ENCODE measurements at places on chromosomes 5 and 9.

- no peak for DNase-seq
Observed at GRCh38 chr5:172133359-172134029, 54.5 kb downstream of the STK10 start.

DNA sequence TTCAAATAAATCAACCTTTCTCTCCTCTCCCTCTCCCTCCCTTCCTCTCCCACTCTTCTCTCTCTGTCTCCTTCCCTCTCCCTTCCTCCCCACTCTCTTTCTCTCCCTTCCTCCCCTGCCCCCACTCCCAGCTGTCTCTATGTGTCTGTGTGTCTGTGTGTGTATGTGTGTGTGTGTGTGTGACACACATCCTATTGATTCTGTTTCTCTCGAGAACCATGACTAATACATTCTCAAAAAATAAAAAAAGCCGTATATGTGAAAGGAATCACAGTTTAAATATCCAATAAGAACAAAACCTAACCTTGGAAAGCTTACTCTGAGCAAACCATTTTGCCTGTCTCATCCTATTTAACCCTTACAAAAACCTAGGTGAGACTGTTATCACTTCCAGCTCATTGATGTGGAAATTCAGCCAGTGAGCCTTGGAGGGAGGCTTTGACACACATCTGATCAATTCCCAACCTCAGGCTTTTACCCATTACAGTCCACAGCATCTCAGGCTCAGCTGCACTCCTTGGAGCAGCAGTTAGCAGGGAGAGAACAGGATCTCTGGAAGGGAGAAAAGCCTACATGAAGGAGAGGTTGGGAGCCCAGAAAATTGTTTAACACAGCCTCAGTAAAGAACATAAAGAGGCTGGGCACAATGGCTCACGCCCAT, 8.3 kb downstream of the HSD17B3 start:
- DNase-seq = no peak

DNA sequence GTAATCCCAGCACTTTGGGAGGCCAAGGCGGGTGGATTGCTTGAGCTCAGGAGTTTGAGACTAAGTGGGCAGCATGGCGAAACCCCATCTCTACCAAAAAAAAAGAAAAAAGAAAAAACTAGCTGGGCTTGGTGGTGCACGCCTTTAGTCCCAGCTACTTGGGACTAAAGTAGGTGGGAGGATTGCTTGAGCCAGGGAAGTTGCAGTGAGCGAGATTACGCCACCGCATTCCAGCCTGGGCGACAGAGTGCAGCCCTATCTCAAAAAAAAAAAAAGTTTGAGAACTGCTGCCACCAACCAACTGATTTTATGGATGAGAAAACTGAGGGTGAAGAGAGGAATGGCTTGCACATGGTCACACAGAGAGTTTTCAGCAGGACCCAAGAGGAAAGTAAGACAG, 175.1 kb downstream of the DOCK8 start:
- no peak for DNase-seq

GRCh38 chr5:157799578-157799977, 56.1 kb downstream of the LSM11 start:
- no peak for DNase-seq

DNA sequence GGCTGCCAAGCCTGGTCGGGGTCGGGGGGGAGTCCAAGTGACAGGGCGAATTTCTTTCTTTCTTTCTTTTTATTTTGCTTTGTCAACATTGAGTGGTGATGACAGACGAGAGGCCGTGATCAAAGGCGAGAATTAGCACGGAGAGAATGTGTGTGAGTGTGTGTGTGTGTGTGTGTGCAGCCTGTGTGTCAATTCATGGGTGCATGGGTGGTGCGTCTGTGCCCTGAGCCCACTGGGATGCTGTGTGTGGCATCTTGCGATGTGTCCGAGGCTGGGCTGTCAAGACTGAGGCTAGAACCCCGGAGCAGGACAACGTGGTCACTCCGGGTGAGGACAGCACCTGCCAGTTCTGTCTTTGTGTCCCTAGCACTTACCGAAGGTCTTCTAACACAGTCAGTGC, 4.7 kb upstream of the FIBCD1 start:
- no peak for DNase-seq

- no peak for DNase-seq
Observed at GRCh38 chr5:14229181-14229580, 86.0 kb downstream of the TRIO start.

DNA sequence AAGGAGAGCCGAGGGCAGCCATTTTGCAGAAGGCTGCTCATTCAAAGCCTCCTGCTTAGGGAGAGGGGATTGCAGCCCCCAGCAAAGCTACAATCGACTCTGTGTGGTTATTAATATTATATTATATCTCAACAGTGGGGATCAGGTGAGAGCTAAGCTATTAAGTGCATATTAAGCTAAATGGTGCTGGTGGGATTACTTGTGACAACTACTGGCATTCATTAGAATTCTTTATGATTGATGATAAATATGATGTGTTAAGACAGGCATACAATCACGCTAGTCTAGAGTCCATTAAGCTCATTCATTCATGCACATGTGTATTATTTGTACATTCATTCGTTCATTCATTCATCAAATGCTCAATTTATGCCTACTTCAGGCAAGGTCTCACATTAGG, 23.0 kb downstream of the COL15A1 start:
- DNase-seq = no peak

GRCh38 chr5:65072850-65073249, 304.1 kb downstream of the CWC27 start:
- DNase-seq = no peak

DNA sequence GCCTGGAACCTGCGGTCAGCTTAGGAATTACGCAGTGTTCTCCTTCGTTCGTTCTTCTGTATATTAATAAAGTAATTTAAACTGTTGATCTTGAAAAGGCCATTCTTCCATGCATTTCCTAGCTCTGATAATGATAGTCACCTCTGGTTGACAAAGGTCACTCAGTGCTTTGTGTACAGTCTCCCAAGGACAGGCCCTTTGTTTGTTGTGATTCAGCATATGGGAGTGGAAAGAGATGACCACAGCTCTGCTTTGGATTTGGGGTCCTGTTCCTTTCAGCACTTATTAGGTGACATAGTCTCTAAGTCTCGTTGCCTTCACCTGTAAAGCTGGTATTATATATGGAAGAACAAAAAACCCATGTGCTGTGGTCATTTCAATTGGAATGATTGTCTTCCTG, 39.6 kb downstream of the RAD23B start:
- no peak for DNase-seq

GRCh38 chr5:176528301-176528700, 8.9 kb downstream of the RNF44 start:
- no peak for DNase-seq

DNA sequence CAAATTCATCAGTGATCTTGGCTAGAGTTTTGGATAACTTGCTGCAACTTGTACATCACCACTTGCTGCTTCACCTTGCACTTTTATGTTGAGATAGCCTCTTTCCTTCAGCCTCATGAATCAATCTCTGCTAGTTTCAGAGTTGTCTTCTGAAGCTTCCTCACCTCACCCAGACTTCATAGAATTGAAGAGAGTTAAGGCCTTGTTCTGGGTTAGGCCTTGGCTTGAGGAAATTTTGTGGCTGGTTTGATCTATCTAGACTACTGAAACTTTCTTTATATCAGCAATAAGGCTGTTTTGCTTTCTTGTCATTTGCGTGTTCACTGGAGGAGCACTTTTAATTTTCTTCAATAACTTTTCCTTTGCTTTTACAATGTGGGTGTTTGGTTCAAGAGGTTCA, 12.8 kb downstream of the FER start:
- DNase-seq = no peak

GRCh38 chr5:38382898-38383297, 124.5 kb downstream of the EGFLAM start:
- no peak for DNase-seq

DNA sequence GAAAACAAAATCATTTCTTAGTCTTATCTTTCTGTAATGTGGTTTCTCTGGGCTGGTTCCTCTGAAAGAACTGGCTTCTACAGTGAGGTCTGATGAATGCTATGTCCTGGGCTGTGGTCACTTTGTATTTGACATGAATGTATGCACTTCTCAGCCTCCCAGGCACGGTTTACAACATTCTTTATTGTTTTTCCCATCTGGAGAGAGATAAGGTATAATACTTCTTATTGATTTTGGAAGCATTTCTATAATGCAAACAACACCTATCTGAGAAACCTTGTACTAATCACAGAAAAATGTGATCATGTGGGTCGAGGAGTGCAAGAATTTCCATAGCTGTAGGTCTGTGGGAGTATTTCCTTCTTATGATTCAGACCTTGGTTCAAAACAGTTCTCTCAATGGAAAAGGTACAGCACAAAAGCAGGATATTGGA, 46.9 kb downstream of the ACTBL2 start:
- DNase-seq = no peak

DNA sequence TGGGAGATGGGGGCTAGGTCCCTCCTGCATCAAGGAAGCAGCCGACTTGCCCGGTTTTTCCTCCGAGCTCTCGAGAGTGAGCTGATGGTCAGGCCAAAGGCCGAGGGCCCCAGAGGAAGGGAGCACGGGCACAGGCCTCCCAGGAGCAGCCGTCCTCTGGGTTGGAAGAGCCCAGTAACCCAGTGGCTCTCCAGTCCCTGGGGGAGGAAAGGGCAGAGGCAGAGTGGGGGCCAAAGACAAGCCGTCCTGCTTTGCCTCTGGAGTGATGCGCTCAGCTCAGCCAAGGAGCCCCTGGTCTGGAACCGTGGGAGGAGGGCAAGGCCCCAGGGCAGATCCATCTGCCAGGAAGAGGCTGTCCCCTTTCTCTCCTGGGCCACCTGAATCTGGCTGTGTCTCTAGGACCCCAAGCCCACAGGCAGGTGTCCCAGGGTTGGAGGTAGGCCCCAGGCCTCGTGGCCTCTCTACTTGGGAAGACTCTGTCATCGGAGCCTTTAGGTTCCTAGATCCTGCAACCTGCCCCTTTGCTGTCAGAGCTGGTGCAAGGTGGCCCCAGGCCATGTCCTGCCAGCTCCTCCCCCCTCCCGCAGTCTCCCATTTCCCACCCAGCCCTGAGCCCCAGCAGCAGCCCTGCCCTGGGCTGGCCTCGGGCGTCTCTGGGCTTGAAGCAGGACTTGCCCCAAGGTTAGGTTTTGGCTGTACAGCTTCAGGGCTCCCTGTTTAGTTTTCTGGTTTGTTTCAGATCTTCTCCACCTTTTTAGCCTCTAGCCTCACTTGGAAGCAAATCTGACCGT, 224.1 kb downstream of the CACNA1B start:
- DNase-seq = no peak

DNA sequence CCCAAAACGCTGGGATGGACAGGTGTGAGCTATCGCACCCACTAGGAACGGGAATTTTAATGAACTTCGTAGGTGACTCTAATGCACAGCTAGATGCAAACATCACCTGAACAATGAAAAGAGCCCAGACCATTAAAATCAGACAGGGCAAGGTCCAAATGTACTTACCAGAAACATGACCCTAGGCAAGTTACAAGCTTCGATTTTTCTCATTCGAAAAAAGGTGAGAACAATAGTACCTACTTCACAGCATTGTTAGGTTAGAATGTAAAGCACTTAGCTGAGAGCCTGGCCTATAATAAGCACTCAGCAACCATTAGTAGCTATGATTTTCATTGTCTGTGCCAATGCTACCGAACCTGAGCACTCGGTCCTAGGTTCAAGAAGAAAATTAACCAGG, 5.8 kb upstream of the KLHL3 start:
- DNase-seq = no peak

- peak; percentile 85 for DNase-seq
Observed at GRCh38 chr5:181243564-181244343, at the start of gene RACK1. Gene RACK1, minus strand, starts transcription at chr5:181243906. Its CDS starts 106 bp downstream, at chr5:181243800.

GRCh38 chr9:116156621-116157314, 3.2 kb downstream of the PAPPA start:
- no peak for DNase-seq

DNA sequence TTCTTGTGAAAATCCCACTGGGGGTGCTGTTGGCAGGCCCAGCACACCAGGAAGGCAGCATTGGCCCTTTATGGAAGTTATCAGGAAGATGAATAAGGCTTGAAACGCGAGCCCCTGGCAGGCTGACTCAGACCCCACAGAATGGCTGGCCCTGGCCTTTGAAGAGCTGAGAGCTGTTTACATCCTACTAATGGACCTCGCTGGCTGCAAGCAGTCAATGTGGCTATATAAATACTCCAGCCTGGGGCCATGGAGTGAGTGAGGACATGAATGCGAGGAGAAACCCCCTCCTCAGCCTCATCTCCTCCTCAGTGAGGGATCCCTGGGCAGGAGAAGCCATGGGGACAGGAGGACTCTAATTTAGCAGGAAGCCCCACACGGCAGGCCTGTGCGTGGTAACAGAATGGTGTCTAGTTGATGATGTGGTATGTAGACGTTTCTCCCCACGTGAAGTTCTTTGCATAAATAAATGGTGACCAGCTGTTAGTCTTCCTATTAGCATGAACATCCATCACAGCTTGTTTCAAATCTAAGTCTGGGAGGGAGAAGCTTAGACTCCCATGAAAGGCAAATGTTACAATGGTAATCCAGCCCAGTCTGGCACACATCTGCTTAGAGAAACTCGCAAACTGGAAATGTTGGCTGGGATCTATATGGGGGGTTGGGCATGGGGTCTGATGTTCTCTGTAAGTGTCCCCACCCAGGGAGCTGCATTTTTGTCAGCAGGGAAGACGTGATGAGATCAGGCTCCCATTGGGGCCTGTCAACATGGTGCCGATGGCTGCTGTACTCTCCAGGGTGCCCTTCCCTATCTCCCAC, 175.1 kb upstream of the PITX1 start:
- no peak for DNase-seq

GRCh38 chr5:10601246-10602030, 37.6 kb downstream of the ANKRD33B start:
- no peak for DNase-seq

- DNase-seq = no peak
Observed at GRCh38 chr9:22682536-22682935, 235.9 kb downstream of the DMRTA1 start.

- DNase-seq = no peak
Observed at GRCh38 chr9:86464242-86464641, 110.0 kb upstream of the TUT7 start.

GRCh38 chr5:157563373-157563928, 12.1 kb downstream of the ADAM19 start:
- no peak for DNase-seq

- no peak for DNase-seq
Observed at GRCh38 chr5:159549046-159549445, 218.8 kb upstream of the IL12B start.

- no peak for DNase-seq
Observed at GRCh38 chr5:132771503-132771998, 5.5 kb downstream of the SEPTIN8 start.

DNA sequence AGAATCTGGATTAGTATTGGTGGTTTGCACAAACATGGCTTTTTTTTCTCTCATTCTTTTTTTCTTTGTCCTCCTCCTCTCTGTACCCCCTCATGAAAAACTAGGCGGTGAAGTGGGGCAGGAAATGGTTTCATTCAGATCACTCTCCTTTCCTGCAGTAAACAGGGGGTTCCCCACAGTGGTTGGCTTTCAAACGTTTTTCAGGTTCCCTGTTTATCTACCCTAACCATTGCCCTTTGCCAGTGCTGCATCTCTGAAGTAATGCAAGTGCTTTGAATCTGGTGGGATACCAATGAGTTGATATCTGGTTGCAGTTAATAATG, 29.8 kb downstream of the NR4A3 start:
- peak; percentile 29 for DNase-seq

DNA sequence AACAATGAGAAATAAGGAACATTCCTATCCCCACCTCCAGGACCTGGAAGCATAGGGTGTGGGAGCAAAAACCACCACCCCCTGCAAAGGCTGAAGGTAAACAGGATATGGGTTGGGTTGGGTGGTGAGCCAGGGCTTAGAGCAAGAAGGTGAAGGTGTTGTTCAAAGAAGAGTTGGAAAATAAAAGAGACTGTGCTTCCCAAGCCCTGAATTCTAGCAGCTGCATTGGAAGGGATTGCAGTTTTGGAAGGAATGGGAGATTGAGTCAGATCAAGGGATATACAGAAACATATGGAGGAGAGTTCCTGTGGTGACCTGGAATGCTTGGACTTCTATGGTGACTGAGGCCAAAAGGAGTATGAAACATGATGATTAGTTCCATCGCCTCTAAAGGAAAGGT, 24.7 kb upstream of the MTAP start:
- DNase-seq = no peak
